ENCODE measurements at places on chromosomes 2 and 18.

DNA sequence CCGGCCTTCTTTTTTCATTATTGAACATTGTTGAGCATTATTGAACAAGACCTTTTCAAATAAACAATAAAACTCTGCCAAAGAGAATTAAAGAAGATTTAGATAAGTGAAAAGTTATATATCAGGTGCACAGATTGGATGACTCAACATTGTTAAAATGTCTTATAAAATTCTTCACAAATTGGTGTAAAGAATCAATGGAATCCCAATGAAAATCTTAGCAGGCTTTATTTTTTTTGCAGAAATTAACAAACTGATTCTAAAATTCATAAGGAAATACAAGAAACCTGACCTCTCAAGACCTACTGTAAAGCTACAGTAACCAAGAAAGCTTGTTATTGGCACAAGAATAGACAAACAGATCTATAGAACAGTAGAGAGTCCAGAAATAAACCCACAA is 70.3 kb downstream of the LAMA1 start:
- no peak for DNase-seq

DNA sequence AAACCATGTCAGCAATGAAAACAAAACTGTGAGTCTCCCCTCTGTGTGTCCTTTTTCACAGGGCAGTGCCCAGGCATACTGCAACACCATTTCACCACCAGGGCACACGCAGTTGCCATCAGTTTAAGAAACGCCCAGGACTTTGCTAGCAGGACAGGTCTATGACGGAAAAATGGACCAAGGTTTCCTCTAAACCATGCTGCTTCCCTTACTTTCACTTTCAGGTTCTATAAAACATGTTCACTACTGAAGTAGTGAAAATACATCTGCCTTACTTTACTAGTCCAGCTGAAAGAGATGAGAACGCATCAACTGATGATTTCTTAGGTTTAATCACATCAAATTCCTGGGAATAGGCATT is 110.5 kb downstream of the TCF4 start:
- no peak for DNase-seq

- no peak for DNase-seq
Measured at GRCh38 chr2:206028101-206028500, 57.9 kb downstream of the INO80D start.

- DNase-seq = no peak
Measured at GRCh38 chr18:46334868-46335281, 230.7 kb downstream of the HAUS1 start.

DNA sequence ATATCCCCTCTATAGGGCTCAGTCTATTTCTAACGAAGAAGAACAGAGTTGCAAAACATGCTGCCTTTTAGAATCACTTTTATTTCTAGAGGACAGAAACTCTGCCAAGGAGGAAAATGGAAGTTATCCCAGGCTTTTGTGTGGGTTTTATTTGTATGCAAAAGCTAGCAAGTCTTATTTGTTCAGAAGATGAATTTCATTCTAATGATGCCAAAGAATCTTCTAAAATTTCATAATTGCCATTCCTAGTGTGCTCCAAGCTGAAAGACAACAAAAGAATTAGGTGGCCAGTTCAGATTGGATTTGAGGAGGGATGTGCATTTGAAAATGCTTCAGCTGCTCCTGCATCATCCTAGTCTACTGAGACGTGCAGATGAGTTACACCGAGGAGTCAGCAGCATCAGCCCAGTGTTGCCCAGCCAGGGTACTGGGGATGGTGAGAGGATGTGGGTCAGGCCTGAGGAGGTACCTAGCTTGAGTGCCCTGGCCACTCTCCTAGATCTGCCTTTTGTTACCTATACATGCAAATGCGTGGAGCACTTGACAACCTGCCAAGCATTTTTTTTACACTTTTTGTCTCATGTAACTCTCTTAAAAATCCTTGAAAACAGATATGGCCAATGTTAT is 80.1 kb downstream of the KCNS3 start:
- DNase-seq = no peak

DNA sequence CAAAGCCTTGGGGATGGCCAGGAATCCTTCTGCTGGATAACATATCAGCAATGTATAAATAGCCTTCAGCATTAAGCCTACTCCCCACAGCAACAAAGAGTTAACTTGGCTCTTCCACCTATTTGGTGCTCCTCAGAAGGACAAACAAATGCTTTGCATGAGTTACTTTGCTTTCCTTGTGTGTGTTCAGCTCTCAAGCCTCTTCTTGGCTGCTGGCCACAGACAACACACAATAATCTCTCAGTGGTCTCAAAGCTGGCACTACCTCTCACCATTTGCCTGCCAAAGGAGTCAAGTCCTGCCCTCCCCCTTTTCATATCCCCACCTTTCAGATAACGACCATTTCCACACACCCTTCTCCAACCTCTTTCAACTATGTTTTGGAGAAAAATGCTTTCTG is 17.5 kb downstream of the FTCDNL1 start:
- DNase-seq = no peak

- no peak for DNase-seq
Measured at GRCh38 chr18:58858591-58859468, 5.8 kb upstream of the ZNF532 start.

DNA sequence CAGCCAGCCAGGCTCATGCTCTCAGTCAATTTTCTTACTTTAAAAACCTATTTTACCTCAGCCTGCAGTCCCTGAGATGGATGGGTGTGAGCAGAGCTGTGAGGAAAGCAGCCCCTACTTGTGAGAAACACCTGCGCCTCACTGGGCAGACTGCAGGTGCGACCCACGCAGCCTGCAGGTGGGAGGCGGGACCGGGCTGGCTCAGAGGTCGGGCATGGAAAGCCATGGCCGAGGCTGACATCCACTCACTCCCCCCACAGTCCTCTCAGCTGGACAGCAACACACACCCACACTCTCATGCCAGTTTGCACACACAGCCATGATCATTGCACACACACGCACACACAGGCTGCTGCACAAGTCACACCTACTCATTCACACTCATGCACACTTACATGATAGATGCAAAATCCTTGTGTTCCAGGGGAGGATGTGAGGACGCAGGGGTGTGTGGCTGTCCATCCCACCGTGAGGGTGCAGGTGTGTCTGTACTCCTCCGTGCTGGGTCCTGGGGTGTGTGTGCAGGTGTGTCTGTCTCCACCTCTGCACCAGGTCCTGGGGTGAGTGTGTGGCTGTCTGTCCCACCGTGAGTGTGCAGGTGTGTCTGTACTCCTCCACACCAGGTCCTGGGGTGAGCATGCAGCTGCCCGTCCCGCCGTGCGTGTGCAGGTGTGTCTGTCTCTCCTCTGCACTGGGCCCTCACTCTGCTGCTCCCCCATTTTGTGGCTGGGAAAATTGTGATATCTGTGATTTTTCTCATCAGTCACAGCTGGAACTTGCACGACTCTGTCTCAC is 166.5 kb downstream of the RTP5 start:
- no peak for DNase-seq

DNA sequence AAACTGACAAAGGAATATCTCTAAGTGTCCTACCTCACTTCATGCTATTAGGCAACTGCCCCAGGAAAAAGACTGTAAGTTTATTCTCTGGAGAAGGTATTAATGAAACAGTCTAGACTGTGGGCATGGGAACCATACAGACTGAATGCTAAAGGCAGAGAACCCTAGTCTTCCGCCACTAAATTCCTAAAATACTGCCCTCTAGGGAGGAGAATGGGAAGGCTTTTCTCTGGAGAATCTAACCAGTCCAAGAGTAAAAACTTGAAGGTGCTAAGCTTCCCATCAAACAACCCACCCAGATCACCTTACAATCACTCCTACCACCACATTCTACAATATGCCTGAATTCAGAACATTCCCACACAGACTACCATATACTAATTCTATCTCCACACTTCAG is 3.4 kb downstream of the SRBD1 start:
- DNase-seq = no peak

DNA sequence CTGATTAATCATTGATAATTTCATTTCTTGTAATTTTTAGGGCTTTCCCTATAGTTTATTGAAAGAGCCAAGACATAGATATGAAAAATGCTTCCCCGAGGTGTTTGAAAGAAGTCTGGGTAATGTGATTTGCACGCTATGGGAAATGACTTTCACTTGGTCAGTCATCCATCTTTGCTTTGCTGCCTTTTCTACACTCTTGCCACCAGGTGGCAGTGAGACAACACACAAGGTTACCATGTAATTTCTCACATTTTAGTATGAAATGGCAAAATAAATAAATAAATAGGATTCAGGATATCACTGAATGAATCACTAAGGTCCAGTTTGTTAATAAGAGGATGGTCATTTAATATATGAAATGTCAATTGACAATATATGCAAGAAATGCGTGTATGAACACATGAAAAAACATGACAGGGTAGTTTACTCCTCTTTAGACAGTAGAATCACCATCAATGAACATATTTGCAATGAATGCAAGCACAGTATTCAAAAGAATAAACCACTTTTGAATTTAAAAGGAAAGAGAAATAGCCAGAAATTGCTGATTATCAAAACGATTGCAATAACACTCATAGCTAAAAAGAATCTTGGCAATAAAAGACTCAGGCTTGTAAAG is 52.2 kb upstream of the KCNH7 start:
- DNase-seq = no peak

DNA sequence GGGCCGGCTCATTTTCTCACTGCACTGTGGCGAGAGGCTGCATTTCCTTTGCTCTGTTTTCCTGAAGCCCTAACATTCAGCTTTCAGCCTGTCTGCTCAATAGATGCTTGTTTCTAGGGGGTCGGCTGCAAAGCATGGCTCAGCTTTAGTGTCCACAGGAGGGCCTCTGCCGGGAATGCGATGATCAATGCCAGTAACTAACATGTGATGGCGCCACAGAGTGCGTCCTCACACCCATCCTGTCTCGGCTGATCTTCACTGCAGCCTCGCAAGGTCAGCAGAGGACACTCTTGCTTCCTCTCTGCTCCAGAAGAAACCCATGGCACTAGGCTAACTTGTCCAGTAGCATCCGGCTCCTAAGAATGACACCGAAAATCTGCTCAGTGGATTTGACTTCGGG is 156.4 kb upstream of the PXDN start:
- DNase-seq = no peak

GRCh38 chr18:9685615-9685890 is 22.5 kb upstream of the RAB31 start:
- no peak for DNase-seq

- DNase-seq = no peak
Measured at GRCh38 chr2:215843579-215843978, 169.8 kb downstream of the MREG start.

DNA sequence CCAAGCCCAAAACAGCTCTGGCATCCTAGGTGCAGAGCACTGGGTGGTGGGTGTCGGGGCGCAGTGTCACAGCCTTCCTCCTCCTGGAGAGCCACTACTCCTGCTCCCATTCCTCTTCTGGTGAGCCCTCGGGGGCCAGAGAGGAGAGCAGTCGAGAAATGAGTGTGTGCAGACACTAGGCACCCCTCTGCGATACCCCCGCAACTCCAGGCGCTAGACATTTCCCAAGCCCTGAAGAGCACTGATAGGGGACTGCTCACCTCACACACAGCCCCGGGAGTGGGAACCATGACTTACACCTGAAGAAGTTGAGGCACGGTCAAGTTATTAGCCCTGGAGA is 54.2 kb downstream of the FAM168B start:
- DNase-seq = no peak

DNA sequence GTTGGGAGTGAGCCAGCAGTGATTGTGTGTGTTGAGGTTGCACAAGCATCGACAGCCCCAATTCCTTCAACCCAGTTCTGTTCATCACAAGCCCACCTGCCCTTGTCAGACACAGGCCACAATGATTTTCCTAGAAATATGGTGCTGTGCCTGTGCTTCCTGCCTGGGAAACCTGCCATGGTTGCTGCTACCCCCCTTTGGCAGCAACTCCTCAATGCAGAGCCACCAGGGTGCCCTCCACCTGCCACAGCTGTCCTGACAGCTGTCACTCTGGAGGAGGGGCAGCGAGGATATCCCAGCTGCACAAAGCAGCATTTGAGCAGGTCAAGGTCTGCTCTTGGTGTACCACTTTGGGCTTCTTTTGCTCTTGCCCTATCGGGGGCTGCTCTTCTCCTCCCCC is 27.1 kb downstream of the SMIM21 start:
- DNase-seq = no peak

GRCh38 chr18:37508207-37508606 is 57.4 kb downstream of the CELF4 start:
- DNase-seq = no peak

DNA sequence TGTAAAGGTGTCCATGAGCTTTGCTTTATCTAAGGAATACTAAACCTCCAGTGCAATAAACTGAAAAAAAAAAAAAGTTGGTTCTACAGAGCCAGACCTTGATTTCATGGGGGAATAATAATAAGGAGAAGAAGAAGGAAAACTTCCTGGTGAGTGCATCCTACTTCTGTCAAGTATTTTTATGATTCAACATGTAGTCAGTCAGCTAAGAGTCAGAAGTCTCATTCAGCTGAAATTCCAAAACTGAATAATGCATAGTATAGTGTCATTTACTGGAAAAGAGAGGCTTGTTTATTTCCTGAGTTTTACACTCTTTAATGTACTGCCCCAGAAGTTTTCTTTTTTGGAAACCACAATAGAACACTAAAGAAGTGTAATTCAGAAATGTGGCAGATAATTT is 77.8 kb upstream of the TACR1 start:
- no peak for DNase-seq

DNA sequence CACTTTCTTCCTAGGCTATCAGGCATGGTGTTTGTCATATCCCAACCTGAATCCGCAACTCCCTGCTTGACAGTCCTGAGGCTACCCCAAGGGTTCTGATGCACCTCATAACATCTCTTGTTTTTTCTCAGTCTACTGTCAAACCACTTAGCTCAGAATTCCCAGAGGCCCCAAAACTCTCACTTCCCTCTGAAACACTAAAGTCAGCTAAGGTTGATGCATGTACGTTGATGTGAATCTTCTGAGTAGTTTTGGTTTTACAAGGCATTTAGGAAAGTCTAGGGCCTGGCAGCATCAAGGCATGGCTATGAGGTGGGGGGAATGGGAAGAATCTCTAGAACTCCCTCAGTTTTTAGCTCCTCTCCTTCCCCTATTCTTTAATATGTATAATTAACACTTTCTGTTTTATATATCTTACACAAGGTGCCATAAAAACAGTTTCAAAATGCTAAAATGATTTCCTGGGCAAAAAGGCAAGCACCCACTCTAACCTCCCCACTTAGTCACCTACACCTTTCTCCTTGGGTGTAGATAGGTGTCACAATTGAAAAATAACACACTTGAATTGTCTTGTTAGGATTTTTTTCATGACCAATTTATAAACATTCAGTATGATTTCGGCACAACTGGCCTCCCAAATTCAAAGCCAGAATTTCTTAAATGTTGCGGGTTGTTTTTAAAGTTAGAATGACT is 71.4 kb upstream of the TANK start:
- no peak for DNase-seq

GRCh38 chr2:113976277-113976928 is 86.5 kb downstream of the ACTR3 start:
- no peak for DNase-seq

GRCh38 chr2:104687147-104687546 is 166.8 kb upstream of the POU3F3 start:
- DNase-seq = no peak

All from cortex of kidney (tissue), 1 donor.